NCI-H1930 (cell line): ENCODE measurements at places on chromosomes 4 and X.

- no peak for DNase-seq
These were observed 1.2 kb downstream of the NPNT start for GRCh38 chr4:105896461-105896942.

- no peak for DNase-seq
These were observed 4.0 kb downstream of the BEND4 start for GRCh38 chr4:42148425-42148824.

DNA sequence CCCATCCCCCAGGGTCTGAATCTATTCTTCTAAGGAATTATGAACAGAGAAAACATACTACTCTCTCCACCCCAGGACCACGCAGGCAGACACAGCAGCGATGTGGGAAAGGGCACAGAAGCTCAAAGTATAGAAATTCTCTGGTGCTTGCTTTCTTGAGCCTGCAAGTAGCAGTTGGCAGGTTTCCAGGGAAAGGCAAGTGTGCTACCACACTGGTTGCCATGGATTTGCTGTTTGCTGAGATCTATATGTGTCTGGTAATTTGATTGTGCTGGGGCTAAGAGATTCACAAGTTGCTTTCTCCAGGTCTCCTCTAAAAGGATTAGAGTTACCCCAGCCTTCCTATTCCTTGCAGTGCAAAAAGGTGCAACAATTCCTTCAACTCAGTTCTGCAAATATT lies 83.1 kb downstream of the GUCY2F start:
- no peak for DNase-seq

DNA sequence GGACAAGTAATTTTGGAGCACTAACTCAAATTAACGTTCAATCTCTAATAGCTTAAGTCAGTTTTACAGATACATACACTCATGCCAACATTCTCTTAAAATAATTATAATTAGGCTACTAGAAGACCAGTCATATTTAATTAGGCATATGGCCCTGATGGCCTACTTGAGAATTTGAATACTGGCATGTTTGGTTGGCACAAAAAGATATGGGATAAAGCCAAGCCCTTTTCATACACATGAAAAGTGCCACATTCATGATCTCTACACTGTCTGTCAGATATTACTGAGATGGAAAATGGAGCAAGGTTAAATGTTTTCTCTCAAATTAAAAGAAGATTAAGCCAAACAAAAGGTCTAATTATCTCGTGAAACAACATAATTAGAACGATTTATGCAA lies 1091.0 kb downstream of the C4orf33 start:
- DNase-seq, result no peak

DNA sequence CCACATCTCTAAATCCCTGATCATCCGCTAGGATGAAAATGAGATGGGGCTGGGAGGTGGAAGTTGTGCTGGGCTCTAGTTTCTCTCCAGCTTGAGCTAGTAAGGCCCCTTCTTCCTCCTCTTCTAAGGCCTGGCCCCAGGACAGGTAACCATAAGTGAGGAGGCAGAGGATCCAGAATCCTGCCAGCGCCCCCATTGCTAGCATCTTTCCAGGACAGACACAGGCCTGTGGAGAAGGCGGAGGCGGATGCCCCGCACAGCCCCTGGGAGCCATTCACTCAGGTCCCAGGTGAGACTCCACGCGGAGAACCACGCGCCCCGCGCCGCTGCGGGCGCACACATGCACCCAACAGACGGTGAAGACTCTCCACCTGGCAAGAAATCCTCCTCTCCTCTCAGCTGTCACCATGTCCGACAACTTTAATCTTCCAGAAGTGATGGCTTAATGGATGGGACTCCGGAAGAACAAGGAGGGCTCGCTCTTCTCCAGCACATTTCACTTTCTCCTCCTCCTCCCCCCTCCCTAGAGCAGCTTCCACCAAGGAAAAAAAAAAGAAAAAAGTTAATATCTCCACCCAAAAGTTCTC lies 793 bp downstream of the ARSJ start:
- no peak for DNase-seq

DNA sequence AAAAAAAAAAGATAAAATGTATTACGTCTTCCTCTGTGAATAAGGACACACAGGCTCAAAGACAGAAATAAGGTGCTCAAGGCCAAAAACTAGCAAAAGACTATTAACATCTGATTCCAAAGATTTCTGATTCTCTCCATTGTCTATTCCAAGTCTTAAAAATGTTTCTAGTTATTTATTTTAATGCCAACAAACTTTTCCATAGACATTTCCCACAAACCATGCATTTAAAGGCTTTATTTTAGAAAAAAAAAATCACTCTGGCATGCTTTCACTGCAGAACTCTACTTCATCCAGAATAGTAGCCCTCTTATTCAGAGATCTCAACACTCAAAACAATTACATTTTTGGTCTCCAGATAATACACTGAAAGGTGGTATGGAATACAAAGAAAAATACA lies 545.0 kb upstream of the TENM3 start:
- no peak for DNase-seq

DNA sequence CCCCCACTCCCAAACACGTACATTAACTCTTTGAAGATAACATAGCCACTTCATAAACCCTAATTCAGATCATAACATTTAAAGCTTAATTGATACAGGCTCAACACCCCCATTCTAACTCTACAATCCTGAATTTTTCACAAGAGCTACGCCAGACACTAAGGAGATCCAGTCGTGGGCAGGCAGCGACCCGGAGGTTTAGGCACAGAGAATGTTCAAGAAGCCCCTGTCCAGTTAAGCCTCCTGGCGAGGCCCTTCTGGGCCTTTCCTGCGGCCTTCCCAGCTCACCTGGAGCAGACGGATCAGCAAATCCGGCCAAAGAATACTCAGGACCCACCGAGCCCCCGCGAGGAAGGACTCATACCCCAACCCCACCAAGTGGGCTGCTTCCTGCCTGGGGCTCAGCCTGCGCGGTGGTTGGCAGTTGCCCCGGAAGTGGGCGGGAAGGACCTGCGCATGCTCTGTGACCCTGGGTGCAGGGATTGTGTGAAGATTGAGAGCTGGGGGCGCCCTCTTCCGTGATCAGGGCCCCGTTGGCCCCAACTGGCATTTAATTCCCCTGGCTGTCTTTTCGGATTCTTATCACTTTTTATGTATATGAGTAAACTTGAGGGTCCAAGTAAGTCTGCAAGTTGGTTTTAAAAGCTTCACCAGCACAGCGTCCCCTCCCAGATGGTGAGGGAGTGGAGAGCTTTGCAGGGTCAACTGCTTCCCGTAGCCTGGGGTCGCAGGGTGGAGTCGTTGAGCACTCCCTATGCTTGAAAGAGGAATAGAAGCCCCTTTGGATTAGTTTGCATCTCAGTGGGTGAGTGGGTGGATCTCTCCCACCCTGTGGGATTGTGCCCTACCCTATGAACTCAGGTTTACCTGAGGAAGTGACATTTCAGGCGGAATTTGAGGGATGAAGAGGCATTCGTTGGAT lies at the start of gene TRIM61:
Gene TRIM61 (minus strand): TSS at position 415 of the 922 bp plus-strand sequence. CDS start 7,655 bp downstream, outside the sequence.
- DNase-seq, result no peak

DNA sequence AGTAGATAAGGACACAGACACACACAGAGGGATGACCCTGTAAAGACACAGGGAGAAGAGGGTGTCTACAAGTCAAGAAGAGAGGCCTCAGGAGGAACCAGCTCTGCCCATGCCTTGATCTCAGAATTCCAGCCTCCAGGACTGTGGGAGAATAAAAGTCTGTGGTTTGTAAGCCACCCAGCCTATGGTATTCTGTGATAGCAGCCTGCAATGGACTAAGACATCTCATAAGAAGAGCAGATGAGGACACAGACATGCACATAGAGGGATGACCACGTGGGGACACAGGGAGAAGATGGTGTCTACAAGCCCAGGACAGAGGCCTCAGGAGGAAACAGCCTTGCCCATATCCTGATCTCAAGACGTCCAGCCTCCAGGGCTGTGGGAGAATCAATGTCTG lies 9.4 kb downstream of the XG start:
- no peak for DNase-seq

DNA sequence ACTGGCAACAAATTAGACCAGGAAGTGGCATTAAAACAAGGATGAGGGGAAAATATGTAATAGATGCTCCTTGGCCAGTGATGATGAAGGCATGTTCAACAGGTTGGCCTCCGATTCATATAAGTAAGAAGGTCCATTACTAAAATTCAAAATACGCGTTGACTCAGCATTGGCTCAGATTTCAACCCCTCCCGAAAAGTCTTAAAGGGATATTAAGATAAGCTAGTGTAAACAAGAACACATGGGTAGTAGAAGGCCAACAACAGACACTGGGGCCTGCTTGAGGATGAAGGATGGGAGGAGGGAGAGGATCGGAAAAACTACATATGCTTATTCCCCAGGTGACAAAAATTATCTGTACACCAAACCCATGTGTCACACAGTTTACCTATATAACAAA lies 19.1 kb upstream of the LAP3 start:
- no peak for DNase-seq

DNA sequence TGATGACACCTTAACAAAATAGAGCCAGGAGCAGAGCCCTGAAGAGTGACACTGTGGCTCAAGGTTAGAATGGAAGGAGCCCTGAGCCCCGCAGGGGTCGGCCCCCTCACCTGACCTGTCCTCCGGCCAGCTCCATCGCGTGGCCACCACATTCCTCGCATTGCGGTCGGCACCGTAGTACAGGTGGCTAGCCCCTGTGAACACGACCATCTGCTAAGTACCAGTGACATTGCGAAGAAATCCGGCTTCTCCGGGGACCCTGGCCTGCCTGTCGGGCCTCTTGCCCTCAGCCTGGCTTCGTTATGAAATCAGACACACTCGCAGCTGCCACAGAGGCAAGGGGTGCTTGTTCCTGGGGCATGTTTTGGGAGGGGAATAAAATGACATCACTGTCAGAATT lies 179.0 kb downstream of the AFAP1 start:
- no peak for DNase-seq

- no peak for DNase-seq
These were observed 56.1 kb downstream of the LUZP4 start for GRCh38 chrX:115345615-115346014.

- no peak for DNase-seq
These were observed 132.3 kb downstream of the CBR4 start for GRCh38 chr4:168877511-168878491.

DNA sequence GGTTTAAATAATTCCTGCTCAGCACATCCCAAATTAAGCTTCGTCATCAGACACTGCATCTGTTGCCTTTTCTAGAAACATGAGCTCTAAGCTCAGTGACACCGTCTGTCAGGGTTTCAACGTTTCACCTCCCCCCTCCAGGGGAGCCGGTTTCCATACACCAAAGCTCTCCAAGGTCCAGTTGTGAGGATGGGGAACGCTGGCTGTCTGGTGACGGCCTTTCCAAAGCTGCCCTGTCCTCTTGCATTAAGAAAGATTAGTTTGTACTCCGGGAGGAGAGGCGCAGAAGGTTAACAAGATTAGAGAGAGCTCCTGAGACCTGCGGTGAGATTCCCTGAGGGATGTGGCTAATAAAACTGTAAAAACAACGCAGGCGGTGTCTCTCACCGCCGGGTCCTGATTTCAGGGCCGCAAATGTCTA lies 43.2 kb downstream of the ASMT start:
- no peak for DNase-seq

- DNase-seq, result no peak
These were observed 62.0 kb upstream of the GPRIN3 start for GRCh38 chr4:89369581-89369980.

GRCh38 chrX:37812110-37812509 lies 32.3 kb downstream of the CYBB start:
- DNase-seq, result no peak

DNA sequence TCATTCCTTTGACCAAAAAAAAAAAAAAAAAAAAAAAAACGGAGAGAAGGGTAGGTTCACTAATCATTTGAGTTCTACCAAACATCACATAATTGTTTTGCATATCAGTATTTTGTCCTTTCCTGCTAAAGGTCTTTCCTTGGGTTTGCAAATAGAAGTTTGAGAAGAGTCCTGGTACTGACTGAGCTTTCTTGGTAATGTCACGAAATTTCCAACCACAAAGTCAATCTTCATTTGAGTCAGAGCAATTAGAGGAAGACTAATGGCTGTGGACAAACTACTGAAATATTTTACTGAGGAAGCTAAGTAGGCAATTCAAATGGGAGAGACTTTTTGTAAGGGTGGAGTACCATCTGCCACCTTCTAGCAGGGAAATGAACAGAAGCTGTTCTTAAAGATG lies 21.7 kb upstream of the CD40LG start:
- DNase-seq, result no peak
